ENCODE measurements at places on chromosomes 5 and 9. TPM values are rescaled to one million over a fixed set of nuclear protein-coding genes. Genes with fewer than 3 reads are reported as not detected.

GRCh38 chr9:132356324-132356924 lies 1.6 kb upstream of the SETX start:
- DNase-seq = no peak
- peaks cover 30% of the 10 kb centered on the region for H3K4me1 ChIP-seq
- H3K27me3 ChIP-seq = no peaks in the 10 kb centered on the region

DNA sequence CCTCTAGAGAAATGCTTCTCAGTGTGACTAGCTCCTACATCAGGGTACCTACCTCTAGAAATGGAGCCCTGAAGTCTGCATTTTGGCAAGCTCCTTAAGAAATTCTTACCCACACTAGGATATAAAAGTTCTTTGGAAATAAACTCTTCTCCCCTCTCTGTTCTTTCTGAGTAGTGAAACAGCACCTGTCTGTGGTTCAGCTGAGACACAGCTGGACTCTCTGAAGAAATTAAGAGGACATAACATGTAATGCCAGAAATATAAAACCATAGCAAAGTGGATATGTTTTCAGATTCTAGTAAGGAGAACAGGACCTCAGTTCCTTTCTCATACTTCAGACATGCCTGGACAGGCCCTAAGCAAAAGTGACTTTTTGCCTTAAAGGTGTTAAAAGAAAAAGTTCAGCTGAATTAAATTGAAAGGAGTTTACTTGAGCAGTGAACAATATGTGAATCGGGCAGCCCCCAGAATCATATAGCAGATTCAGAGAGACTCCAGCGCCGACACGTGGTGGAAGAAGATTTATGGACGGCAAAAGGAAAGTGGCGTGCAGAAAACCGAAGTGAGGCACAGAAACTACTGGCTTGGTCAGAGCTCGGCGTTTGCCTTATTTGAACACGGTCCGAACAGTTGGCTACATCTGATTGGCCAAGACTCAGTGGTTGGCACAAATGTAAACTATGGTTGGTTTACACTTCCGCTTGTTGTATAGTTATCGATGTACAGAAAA lies 64.5 kb downstream of the PRKACG start:
- no peak overlapping the region for H3K4me3 ChIP-seq
- H3K36me3 ChIP-seq = no peaks in the 10 kb centered on the region
- H3K4me1 ChIP-seq = no peaks in the 10 kb centered on the region
- no peak for DNase-seq

DNA sequence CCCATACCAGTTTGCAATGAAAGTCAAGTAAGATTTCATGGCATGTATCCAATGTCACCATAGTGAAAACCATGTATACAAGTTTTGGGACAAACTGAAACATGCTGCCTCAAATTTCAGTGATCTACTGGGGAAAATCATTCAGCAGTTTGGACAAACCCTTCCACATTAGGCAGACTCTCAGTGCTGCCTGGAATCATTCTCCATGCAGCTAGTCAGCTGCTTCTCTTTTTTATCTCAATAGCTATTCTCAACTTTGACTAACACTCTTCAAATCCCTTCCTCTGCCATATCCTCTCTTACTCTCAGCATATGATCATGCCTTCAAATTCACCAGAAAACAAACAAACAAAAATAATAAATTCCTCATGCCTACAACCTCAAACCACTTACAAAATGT lies 323.3 kb downstream of the MAN2A1 start:
- no peaks in the 10 kb centered on the region for H3K4me1 ChIP-seq
- no peak for DNase-seq
- H3K27me3 ChIP-seq = no peaks in the 10 kb centered on the region
- no peak overlapping the region for H3K27ac ChIP-seq

DNA sequence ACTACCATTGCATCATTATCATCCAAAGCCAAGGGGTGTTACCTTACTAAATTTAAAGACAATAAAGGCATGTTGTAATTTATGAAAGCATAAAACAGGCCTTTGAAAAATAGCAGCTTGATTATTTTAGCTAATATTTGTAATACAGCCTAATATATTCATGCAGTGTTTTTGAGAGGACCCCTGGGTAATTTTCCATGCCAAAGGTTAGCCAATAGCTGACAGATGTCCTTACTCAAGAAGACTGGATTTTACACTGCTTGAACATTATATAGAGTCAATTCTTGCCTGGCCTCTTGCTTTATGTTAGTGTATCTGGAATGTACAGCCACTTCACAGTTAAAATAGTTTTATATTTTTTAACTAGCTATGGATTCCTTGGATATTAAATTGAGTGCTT lies 337.8 kb upstream of the PAPPA start:
- no peaks in the 10 kb centered on the region for H3K27me3 ChIP-seq
- H3K27ac ChIP-seq = no peak overlapping the region
- no peak overlapping the region for H3K4me3 ChIP-seq
- DNase-seq = no peak
- H3K4me1 ChIP-seq = no peaks in the 10 kb centered on the region

NR2F1-AS1 gene
- 16.2 TPM for total RNA-seq

GRCh38 chr5:64947031-64947430 lies 178.3 kb downstream of the CWC27 start:
- no peak overlapping the region for H3K4me3 ChIP-seq
- H3K27ac ChIP-seq = no peak overlapping the region
- no peaks in the 10 kb centered on the region for H3K36me3 ChIP-seq
- no peak for DNase-seq
- no peaks in the 10 kb centered on the region for H3K27me3 ChIP-seq

GRCh38 chr9:70481471-70481870 lies 67.0 kb upstream of the KLF9 start:
- no peaks in the 10 kb centered on the region for H3K36me3 ChIP-seq
- DNase-seq = no peak
- no peak overlapping the region for H3K4me3 ChIP-seq
- H3K27me3 ChIP-seq = no peaks in the 10 kb centered on the region
- peak overlapping the region; percentile 97 for H3K27ac ChIP-seq
- peaks cover 79% of the 10 kb centered on the region for H3K4me1 ChIP-seq

- H3K4me3 ChIP-seq = no peak overlapping the region
- H3K27ac ChIP-seq = no peak overlapping the region
- no peak for DNase-seq
- H3K36me3 ChIP-seq = no peaks in the 10 kb centered on the region
- H3K4me1 ChIP-seq = no peaks in the 10 kb centered on the region
These were observed 9.5 kb upstream of the IL3 start for GRCh38 chr5:132050661-132051552.

DNA sequence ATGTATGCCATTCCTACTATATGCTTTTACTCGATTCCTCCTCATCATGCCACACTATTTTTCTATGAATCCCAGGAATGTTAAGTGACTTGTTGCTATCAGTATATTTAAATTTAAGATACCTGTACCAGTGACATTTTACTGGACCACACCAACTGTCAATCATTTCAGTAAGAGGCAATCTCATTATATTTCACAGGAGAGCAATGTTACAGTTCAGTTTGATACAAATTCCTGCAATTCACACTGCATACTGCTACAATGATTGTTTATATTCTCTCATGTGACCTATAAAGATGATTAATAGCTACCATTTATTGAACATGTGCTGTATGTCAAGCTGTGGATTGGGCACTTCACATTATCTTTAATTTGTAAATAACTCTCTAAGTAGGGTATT lies 30.0 kb downstream of the SPEF2 start:
- DNase-seq = no peak
- H3K4me1 ChIP-seq = no peaks in the 10 kb centered on the region
- no peaks in the 10 kb centered on the region for H3K36me3 ChIP-seq
- no peaks in the 10 kb centered on the region for H3K27me3 ChIP-seq
- H3K4me3 ChIP-seq = no peak overlapping the region

Data from upper lobe of right lung (tissue), 1 donor.